H1 (cell line): ENCODE measurements at places on chromosomes 7 and 10. TPM values are rescaled to one million over a fixed set of nuclear protein-coding genes. Genes with fewer than 3 reads are reported as not detected.

DNA sequence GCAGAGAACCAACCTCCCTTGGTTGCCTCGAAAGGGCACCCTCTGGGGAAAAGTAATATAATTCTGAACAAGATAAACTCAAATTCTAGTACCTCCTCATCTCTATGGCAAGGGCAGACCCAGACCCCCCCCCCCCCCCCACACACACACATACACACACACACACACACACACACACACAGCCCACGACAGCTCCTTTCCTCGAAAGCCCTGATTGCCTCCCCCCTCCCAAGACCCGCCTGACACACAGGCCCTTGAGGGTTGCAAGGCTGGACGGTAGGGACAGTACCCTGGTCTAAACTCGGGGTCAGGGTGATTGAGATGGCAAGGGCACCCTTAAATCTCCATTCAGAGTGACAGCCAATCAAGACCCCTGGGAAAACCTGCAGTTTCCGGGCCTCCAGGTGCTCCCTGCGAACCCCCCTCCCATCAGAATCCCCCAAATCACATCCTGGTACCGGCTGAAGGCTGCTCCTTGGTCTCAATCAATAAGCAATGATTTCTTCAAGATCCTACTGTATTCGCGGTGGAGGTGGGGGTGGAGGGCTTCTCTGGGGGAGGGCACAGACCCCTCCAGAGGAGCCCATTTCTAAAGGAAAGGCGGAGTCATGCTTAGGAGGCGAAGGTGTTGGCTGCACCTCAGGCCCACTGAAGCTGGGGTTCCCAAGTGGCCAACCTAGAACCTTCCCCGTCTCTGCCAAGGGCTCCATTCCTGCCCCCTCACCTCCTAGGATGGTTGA lies 100.7 kb downstream of the HIP1 start:
- no peak for DNase-seq

DNA sequence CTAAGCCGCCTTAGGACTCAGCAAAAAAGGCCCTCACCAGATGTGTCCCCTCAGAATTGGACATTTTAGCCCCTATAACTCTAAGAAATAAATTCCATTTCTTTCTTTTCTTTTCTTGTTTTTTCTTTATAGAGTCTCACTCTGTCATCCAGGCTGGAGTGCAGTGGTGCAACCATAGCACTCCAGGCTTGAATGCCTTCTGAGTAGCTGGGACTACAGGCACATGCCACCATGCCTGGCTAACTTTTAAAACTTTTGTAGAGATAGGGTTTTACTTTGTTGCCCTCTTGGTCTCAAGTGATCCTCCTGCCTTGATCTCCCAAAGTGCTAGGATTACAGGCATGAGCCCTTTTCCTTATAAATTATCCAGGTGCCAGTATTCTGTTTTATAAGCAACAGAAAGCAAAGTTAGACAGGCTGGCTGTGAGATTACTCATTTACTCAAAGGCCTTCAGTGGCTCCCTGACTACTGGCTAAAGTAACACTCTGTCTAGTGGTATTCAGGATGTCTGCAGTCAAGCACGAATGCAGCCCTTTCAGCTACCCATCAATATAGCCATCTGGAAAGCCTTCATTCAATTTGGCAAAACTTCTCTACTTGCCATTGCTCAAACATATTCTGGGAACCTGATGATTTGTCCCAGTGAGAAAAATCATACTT lies 128.6 kb downstream of the ICA1 start:
- no peak for DNase-seq

DNA sequence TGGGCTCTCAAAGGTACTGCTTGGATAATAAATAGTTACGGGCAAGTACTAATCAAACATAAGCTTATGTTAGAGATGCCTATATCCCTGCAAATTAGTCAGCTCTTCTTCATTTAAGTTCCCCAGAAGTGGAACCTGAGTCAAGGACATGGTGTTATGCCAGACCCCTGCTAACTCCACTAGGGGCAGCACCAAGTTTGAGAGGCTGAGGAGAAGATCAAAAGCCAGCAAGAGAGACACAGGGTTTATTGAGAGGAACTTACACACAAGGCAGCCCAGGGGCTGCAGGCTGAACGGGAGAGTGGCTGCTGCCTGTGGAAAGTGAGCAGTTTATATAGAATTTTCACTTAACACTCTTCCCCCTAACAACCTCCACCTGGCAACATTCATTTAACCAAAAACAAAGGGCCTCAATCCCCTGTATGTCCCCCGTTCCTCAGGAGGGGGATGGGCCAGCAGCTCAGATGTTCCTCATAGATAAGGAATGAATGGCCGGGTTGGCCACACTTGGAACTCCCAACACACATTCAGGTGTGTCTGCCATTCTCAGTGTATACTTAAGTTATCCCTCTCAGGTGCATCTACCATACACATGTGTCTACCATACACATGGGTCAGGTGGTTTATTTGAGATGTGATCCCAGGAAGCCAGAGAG lies 62.6 kb upstream of the GHITM start:
- DNase-seq, result no peak

DNA sequence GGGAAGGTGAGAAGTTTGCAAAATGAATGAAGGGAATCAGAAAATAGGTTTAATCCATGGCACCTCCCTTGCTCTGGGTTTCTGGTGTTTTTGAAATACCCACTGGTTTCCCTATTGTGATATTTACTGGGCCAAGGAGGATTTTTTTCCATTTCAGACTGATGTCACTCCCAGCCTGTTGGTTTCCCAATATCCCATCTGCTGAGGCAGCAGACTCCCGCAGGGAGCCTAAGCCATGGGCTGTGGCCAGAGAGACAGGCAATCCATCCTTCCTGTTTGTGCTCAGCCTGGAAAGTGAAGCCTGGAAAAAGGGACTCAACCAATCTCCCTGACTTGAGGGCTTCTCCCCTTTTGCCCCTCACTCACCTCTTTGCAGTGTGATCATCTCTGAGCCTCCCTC lies 22.8 kb downstream of the FAM107B start:
- no peak for DNase-seq

Gene LIPM
- not detected in 2 replicates for total RNA-seq

Gene C10orf67
- total RNA-seq, result 0.11 TPM in 1 of 2 replicates, not detected in the other

- DNase-seq, result no peak
These were observed 29.7 kb downstream of the PLXNA4 start for GRCh38 chr7:132546366-132547127.

GRCh38 chr10:17708821-17709220 lies 43.2 kb upstream of the TMEM236 start:
- no peak for DNase-seq

DNA sequence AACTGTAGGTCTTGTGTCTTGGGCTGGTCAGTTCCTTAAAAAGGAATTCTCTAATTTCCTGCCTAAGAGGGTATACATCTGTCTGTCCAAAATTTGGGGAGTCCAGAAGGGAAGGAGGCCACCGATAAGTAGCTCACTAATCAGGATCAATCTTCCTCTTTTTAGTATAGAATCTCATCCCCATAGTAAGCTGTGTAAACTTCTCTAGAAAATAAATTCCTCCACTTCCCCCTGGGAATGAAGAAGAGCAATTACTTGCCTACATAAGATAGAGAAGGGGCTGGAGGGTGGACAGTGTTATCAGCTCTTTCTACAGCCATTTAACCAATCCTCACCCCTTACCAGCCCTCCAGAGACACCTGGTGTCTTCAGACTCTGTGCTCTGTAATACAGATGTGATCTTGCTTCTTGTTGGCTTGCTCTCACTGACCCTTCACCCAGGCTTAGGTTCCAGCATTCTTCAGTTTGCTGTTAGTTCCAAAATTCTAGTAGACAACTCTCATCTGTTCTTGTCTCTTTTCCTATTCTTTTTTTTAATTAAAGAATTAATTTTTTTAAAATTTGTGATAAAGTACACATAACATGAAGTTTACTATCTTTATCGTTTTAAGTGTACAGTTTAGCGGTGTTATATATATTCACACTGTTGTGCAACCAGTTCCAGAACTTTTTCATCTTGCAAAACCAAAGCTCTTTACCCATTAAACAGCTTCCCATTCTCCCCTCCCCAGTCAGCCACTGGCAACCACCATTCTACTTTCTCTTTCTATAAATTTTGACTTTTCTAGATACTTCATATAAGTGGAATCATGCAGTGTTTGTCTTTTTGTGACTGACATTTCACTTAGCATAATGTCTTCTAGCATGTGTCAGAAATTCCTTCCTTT lies 6.5 kb upstream of the PRKAR2B start:
- no peak for DNase-seq

DNA sequence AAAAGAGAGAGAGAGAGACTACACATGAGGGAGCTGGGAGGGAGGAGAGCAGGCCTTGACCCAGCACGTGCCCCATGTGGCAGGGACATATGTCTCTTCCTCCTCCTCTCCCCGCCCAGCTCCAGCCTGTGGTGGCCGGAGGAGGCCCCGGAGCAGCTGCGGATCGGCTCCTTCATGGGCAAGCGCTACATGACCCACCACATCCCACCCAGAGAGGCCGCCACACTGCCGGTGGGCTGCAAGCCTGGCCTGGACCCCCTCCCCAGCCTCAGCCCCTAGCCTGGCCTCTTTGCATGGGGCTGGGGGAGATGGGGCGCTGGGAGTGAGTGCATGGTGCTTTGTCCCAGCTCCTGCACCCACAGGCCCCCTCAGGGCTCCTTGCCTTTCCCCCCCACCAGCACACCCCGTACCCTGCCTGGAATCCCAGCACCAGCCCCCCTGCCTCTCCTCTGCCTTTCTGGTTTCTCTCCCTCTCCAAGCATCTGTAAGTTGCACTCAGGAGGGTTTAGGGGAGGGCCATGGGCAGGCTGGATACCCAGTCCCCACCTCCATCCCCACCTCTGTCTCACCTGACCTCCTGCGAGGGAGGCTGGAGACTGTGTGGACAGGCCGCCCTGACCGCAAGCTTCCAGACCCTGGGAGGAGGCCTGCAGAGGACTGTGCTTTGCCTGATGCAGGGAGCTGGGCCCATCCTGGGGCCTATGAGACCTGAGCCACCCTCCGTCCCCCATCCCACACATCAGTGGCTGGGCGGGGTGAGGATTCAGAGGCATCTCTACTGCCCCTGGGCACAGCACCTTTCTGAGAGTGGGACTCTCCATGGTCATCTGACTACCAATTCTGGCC lies 4.8 kb downstream of the UPK3B start:
- no peak for DNase-seq

Gene STMP1
- 36.7 and 36.9 TPM in 2 replicates for total RNA-seq

Gene VWDE
- total RNA-seq, result 18.9 and 21.2 TPM in 2 replicates

- DNase-seq, result peak; percentile 80
These were observed at the start of gene NANOS1 for GRCh38 chr10:119029613-119030420. TSS of gene NANOS1 (plus strand) at chr10:119029714. CDS start at chr10:119029802, 88 bp downstream.

- no peak for DNase-seq
These were observed 32.9 kb downstream of the PPP2R2D start for GRCh38 chr10:131933696-131934086.

DNA sequence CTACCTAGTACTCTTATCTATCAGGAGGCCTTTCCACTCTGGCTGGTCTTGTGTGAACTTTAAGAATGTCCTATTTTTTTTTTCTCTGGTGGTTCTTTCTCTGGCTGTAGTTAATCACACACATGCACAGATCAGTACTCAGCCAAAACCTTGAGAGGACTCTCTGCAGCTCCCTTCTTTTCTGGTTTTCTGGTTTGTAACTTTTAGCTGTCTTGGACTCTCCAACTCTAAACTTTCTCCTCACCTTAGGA lies 54.9 kb upstream of the HELLS start:
- DNase-seq, result no peak

- no peak for DNase-seq
These were observed 217.1 kb downstream of the CAMK1D start for GRCh38 chr10:12566161-12567115.

DNA sequence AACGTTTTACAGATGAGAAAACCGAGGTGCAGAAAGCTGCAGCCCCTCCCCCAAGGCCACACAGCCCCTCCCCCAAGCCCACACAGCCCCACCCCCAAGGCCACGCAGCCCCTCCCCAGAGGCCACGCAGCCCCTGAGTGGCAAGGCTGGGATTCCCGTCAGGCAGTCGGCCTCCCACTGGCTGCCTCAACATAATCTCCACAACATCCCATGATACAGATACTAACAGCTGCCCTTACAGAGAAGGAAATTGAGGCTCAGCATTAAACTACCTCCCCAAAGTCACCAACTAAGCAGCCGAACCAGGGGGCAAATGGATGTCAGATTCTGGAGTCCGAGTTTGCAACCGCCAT lies 15.9 kb downstream of the SH3PXD2A start:
- DNase-seq, result no peak

GRCh38 chr7:35494407-35494806 lies 200.5 kb downstream of the HERPUD2 start:
- DNase-seq, result no peak

Gene MTURN
- total RNA-seq, result 5.3 and 5.8 TPM in 2 replicates

Gene TAF3
- total RNA-seq, result 10.7 and 11.2 TPM in 2 replicates

- no peak for DNase-seq
These were observed 187.9 kb downstream of the PLXDC2 start for GRCh38 chr10:20004087-20004523.

GRCh38 chr7:139345042-139345441 lies 3.9 kb downstream of the FMC1 start:
- DNase-seq, result no peak

DNA sequence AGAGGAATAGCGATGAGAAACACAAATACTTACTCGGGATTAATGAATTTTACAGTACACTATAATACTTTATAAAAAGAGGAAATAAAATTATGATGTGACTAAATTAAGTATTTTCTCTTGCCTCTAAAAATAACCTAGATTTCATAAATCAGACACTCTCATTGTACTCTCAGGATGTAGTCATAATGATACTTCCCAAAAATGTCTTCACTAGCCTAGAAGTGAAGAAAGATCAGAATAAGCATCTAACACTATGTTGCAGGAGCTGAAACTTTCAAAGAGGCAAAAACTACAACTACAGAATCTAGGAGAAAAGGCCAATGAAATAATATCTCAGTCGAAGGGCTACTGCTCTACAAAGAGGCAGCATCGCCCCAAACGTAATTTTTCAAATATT lies 49.4 kb downstream of the DNAJC1 start:
- no peak for DNase-seq

Gene EPDR1
- 5.9 and 6.4 TPM in 2 replicates for total RNA-seq

- no peak for DNase-seq
These were observed 30.0 kb upstream of the SGMS1 start for GRCh38 chr10:50653758-50654157.

GRCh38 chr7:156096771-156097538 lies 284.7 kb upstream of the SHH start:
- no peak for DNase-seq

Gene MRC1
- 0.06 and 0.11 TPM in 2 replicates for total RNA-seq

GRCh38 chr10:78255796-78256638 lies 222.4 kb downstream of the RPS24 start:
- peak; percentile 7 for DNase-seq

Gene FFAR4
- not detected in 2 replicates for total RNA-seq

- DNase-seq, result no peak
These were observed 37.5 kb downstream of the LRRC18 start for GRCh38 chr10:48902096-48902495.

Gene WIPF3
- 12.1 and 12.6 TPM in 2 replicates for total RNA-seq

DNA sequence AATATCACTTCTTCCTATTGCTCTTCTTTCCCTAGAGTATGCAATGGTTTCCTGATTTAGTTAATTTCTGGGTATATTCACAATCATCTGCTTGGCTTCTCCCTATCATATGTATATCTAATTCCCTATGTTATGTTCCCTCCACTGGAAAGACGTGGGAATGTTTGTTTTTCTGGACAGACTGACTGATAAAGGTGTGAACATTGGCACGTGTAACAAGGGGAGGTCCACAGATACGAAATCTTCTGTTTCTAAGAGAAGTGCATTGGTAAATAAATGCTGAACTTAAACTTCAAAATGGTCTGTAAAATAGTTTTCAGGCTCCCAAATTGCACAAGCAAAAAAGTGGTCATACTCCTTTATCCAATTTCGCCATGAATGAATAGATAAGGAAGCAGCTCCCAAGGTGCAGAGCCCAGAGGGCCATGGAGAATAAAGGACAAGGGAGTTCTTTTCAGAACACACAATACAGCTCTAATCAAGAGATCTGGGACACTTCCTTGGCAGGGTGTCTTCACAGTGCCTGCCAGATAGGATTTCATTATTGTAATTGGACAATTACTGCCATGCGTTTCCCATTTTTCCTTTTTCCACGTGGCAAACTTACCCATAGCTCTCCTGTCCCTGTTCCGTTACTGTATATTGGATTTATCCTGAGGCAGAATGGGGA lies 141.9 kb downstream of the RNF133 start:
- no peak for DNase-seq
